Stimulated activated CD8-positive, alpha-beta memory T cell treated with anti-CD3 and anti-CD28 coated beads, Interleukin-15, amount 100 ng/mL, for 24 hours (primary cell): ENCODE measurements at places on chromosomes 2 and 18.

GRCh38 chr2:199692489-199692888, 158.5 kb downstream of the FTCDNL1 start:
- DNase-seq, result no peak

- no peak for DNase-seq
Observed at GRCh38 chr2:227597036-227597435, 1.7 kb upstream of the SCYGR2 start.

DNA sequence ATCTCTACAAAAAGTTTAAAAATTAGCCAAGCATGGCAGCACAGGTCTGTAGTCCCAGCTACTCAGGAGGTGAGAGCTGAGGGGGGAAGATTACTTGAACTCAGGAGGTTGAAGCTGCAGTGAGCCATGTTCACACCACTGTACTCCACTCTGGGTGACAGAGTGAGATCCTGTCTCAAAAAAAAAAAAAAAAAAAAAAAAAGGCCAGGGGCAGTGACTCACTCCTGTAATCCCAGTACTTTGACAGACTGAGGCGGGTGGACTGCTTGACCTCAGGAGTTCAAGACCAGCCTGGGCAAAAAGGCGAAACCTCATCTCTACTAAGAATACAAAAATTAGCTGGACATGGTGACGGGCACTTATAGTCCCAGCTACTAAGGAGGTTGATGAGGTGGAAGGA, 37.0 kb downstream of the PUM2 start:
- no peak for DNase-seq

GRCh38 chr18:62425465-62426190, 97.2 kb upstream of the ZCCHC2 start:
- DNase-seq, result no peak

DNA sequence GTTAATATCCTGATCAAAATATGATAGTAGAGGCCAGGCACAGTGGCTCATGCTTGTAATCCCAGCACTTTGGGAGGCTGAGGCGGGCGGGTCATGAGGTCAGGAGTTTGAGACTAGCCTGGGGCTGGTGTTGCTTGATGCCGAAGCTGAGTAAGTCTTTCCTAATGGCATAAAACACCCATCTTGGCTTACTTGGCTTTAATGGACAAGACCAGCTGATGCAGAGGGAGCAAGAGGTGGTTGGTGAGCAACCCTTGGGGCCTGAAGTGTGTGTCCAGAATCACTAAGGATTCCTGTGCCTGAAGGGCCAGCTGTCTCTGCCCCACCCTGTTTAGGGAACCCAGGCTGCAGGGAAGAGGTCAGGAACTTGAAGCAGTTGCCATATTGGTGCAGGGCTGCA, 217.2 kb downstream of the ARL4C start:
- no peak for DNase-seq

DNA sequence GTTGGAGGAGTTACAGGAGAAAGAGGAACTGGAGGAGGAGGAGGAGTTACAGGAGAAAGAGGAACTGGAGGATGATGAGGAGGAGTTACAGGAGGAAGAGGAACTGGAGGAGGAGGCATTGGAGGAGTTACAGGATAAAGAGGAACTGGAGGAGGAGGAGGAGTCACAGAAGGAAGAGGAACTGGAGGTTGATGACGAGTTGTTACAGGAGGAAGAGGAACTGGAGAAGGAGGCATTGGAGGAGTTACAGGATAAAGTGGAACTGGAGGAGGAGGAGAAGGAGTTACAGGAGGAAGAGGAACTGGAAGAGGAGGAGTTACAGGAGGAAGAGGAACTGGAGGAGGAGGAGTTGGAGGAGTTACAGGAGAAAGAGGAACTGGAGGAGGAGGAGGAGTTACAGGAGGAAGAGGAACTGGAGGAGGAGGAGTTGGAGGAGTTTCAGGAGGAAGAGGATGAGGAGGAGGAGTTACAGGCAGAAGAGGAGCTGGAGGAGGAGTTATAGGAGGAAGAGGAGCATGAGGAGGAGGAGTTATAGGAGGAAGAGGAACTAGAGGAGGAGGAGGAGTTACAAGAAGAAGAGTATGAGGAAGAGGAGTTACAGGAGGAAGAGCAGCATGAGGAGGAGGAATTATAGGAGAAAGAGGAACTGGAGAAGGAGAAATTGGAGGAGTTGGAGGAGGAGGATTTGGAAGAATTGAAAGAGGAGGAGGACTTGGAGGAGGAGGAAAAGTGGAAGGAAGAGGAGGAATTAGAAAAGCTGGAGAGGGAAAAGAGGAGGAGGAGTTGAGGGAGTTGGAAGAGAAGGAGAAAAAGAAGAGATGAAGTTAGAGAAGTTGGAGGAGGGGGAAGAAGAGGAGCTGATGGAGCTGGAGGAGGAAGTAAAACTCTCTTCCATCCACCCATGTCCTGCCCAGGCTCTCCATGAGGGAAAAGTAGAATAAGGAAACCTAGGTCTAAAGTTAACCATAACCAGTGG, 37.2 kb downstream of the CLASP1 start:
- no peak for DNase-seq

GRCh38 chr18:70004696-70005095, 57.0 kb upstream of the CD226 start:
- DNase-seq, result no peak
